ENCODE measurements at places on chromosomes 1 and 21. TPM values are rescaled to one million over a fixed set of nuclear protein-coding genes. Genes with fewer than 3 reads are reported as not detected.

C1orf105 gene
- not detected for polyA plus RNA-seq

- H3K27me3 ChIP-seq: no peaks in the 10 kb centered on the region
- H3K36me3 ChIP-seq: no peaks in the 10 kb centered on the region
- no peak for DNase-seq
- H3K27ac ChIP-seq: no peak overlapping the region
Measured at GRCh38 chr1:172089768-172090510, 248.6 kb downstream of the DNM3 start.

- no peaks in the 10 kb centered on the region for H3K27me3 ChIP-seq
- no peak overlapping the region for H3K27ac ChIP-seq
- no peaks in the 10 kb centered on the region for H3K36me3 ChIP-seq
Measured at GRCh38 chr1:218694085-218694484, 348.9 kb downstream of the TGFB2 start.

GRCh38 chr1:94002046-94002787 lies 93.0 kb upstream of the GCLM start:
- H3K4me1 ChIP-seq: no peaks in the 10 kb centered on the region
- H3K27ac ChIP-seq: no peak overlapping the region
- no peaks in the 10 kb centered on the region for H3K36me3 ChIP-seq
- H3K4me3 ChIP-seq: no peak overlapping the region
- no peaks in the 10 kb centered on the region for H3K27me3 ChIP-seq

GRCh38 chr1:8463144-8463927 lies 145.4 kb downstream of the SLC45A1 start:
- H3K36me3 ChIP-seq: peaks cover 9% of the 10 kb centered on the region
- no peak overlapping the region for H3K4me3 ChIP-seq
- no peaks in the 10 kb centered on the region for H3K27me3 ChIP-seq
- peak overlapping the region; percentile 87 for H3K27ac ChIP-seq
- no peak for DNase-seq
- peaks cover 46% of the 10 kb centered on the region for H3K4me1 ChIP-seq

GRCh38 chr1:14625572-14625971 lies 27.1 kb downstream of the KAZN start:
- H3K27ac ChIP-seq: no peak overlapping the region
- H3K36me3 ChIP-seq: no peaks in the 10 kb centered on the region
- H3K4me1 ChIP-seq: peaks cover 43% of the 10 kb centered on the region

- H3K4me3 ChIP-seq: no peak overlapping the region
- H3K4me1 ChIP-seq: no peaks in the 10 kb centered on the region
- no peaks in the 10 kb centered on the region for H3K27me3 ChIP-seq
Measured at GRCh38 chr21:39187141-39187540, 3.9 kb upstream of the PSMG1 start.

- no peaks in the 10 kb centered on the region for H3K36me3 ChIP-seq
- no peak overlapping the region for H3K4me3 ChIP-seq
- no peak overlapping the region for H3K27ac ChIP-seq
- no peak for DNase-seq
- peaks cover 4% of the 10 kb centered on the region for H3K4me1 ChIP-seq
Measured at GRCh38 chr21:45236481-45236880, 51.2 kb downstream of the POFUT2 start.

KISS1 gene
- 2.1 TPM for polyA plus RNA-seq

RXFP4 gene
- polyA plus RNA-seq: not detected

GRCh38 chr1:171898941-171899340 lies 57.6 kb downstream of the DNM3 start:
- no peaks in the 10 kb centered on the region for H3K36me3 ChIP-seq
- H3K4me3 ChIP-seq: peak overlapping the region; percentile 7
- no peaks in the 10 kb centered on the region for H3K27me3 ChIP-seq
- DNase-seq: peak; percentile 51

CCDC17 gene
- polyA plus RNA-seq: 1.1 TPM

GRCh38 chr21:15071009-15071408 lies 6.2 kb upstream of the NRIP1 start:
- no peaks in the 10 kb centered on the region for H3K4me1 ChIP-seq
- H3K27ac ChIP-seq: no peak overlapping the region
- no peaks in the 10 kb centered on the region for H3K36me3 ChIP-seq
- H3K27me3 ChIP-seq: no peaks in the 10 kb centered on the region
- H3K4me3 ChIP-seq: no peak overlapping the region

FNDC7 gene
- polyA plus RNA-seq: not detected

ZP4 gene
- polyA plus RNA-seq: not detected

DNA sequence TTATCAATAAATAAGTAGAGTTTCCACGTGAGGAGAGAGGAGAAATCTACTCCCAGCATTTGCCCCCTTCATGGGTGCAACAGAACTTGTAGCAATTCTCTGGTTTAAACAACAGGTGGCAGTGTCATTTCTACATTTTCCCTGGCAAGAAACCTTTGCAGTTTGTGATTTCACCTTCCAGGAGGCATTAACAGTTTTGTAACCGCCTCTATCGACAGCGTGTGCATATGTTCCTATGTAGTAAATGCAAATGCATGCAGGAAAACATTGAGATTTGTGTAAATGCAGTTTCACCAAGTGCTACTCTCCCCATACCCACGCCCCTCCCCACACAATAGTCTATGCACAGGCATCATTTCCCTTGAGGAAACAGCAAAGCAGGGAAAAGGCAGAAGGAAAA lies 494.7 kb downstream of the SMYD3 start:
- DNase-seq: peak; percentile 86
- no peaks in the 10 kb centered on the region for H3K36me3 ChIP-seq
- H3K4me3 ChIP-seq: no peak overlapping the region
- H3K27ac ChIP-seq: no peak overlapping the region
- no peaks in the 10 kb centered on the region for H3K27me3 ChIP-seq

GRCh38 chr1:207404849-207405525 lies 49.1 kb upstream of the CR2 start:
- H3K36me3 ChIP-seq: no peaks in the 10 kb centered on the region
- no peak overlapping the region for H3K27ac ChIP-seq
- H3K27me3 ChIP-seq: no peaks in the 10 kb centered on the region
- no peak overlapping the region for H3K4me3 ChIP-seq
